ENCODE measurements at places on chromosomes 16 and 17.

GRCh38 chr16:24253192-24253591, 2.9 kb upstream of the CACNG3 start:
- peak; percentile 5 for DNase-seq

GRCh38 chr17:2709183-2709661, 2.3 kb downstream of the CLUH start:
- DNase-seq: no peak

- no peak for DNase-seq
Measured at GRCh38 chr16:4879049-4879448, 31.8 kb downstream of the UBN1 start.

GRCh38 chr16:16778332-16778731, 399.4 kb downstream of the NPIPA7 start:
- DNase-seq: no peak

GRCh38 chr16:53734908-53735307, 31.0 kb downstream of the FTO start:
- no peak for DNase-seq

GRCh38 chr17:68347380-68347779, 56.1 kb downstream of the ARSG start:
- DNase-seq: no peak

DNA sequence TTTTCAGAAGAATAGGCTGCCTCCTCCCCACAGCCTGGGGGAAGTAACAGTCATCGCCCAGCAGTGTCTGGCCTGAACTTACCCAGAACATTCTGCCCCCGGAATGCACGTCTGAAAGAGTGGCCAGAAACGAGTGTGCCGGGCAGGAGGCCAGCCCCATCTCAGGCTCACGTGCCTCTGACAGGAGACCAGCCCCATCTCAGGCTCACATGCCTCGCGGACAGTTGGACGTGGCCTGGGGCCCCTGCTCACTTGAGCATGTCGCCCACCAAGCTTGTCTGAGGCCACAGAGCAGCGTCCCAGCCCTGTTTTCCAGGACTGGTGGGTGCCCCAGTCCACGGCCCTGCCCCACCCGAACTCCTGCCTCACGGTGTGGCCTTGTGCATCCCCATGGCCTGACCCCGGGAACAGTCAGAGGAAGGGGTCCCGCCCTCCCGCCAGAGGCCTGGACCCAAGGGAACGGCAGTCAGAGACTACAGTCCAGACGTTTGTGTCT, 16.3 kb upstream of the CDH15 start:
- peak; percentile 32 for DNase-seq

DNA sequence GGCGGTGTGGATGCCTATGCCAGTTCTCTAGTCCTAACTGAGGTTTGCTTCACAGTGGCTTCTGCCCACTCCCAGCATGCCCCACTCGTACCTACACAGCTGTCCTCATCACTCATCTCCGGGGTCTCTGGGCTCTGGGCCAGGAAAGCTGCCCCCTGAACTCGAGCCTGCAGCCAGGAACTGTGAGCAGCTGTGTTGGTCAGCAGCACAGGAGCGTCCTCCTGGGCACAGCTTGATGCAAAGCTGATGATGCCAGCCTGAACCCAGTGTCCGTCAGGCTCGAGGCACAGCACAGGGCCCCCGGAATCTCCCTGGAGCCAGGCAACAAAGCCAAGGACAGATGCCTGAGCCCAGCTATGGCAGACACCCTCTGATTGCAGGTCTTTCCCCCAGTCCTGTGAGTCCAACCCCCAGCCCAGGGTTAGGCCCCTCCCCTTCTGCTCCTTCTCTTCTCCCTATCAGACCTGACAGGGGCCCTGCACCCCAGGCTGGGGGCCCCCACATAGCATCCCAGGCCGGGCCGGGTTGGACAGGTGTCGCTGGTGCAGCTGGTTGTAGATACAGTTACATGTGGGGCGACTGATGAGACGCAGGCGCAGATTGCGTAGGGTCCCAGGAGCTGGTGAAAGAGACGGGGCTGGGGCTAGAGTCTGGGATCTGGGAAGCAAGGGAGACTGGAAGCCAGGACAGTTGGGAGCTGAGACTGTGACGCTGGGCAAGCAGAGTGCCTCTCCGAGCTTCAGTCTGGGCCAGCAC, 2.7 kb downstream of the PRSS53 start:
- no peak for DNase-seq

DNA sequence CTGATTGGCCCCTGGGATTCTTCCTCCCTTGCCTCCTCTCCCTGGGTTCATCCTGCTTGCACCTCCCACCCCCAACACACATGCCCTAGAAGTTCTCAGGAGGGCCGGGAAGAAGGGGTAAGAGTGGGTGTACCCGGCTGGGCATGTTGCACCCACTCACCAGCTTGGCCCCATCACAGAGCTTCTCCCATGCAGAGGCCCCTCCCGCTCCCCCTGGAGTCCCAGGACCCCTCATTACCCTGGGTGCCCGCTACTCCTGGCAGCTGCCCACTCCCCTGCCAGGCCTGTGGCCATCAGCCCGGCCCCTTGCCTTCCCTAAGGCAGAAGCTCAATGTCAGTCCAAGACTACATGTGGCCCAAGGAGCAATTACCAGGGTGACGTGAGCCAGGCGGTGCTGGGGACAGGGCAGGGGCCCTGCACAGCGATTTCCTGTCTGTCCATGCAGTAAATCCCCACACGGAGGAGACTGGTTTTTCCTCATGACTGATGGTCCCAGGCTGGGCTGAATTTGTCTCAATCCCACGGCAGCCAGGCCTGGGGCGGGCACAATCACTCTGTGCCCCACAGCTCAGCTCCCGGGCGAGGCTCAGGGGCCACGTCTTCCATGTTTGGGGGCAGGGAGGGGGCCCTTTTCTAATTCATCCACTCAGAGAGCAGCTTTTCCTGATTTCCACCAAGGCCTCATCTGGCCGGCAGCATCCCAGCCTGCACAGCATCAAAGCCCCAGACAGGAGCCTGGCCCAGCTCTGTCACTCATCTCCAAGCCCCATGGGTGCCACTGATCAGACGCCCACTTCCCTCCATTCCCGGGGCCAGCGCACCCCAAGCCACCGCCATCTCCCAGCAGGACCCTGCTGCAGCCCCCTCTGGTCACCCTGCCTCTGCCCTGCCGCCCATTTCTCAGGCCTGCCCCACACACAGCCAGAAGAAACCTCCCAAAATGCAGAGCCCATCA, 234.7 kb downstream of the KATNIP start:
- DNase-seq: no peak

DNA sequence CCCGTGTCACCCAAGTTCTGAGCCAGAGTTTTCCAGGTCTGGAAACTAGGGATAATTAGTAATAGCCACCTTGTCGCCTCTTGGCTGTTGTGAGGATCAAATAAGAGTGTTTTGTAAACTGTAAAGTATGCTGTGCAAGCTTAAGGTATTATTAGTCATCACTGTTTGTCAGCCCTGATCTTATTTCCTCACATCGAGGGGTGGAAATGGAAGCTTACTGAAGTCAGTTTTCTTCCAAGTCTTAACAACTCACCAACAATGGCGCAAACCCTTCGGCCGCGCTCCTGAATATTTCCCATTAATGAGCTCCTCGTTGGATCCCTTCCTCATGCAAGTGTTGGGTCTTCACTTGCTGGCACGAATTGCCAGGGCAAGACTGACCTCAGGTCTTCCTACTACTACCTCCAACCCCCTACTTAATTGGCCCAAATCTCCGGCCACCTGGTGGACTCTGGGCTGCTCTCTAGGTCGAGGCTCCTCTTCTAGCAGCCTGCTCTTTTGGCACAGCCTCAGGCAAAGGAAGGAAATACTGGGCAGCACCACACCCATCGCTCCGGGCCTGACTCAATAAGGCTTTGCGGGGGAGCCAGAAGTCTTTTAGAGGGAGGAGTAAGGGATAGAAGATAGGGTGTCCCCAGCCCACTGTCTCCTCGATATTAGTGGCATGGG, 885 bp upstream of the SLC35B1 start:
- no peak for DNase-seq

GRCh38 chr17:78896091-78896833, 6.7 kb downstream of the CEP295NL start:
- DNase-seq: no peak

DNA sequence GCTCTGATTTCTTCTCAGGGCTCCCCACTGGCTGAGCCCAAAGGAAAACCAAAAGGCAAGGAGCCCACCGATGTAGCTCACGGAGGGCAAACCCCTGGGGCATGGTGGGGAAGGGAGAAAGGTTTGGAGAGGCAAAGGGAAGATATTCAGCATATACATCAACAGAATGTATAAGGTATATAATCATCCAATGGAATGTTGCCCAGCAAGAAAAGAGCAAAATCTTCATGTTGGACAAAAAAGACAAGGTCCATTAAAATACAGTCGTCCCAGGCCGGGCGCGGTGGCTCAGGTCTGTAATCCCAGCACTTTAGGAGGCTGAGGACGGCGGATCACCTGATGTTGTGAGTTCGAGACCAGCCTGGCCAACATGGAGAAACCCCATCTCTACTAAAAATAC, 1.6 kb downstream of the CPPED1 start:
- DNase-seq: peak; percentile 9

GRCh38 chr17:67575325-67575724, 142.4 kb upstream of the NOL11 start:
- no peak for DNase-seq

GRCh38 chr16:30179931-30180330, 3.5 kb upstream of the CORO1A start:
- no peak for DNase-seq

GRCh38 chr16:15829460-15829859, 27.4 kb downstream of the MYH11 start:
- peak; percentile 38 for DNase-seq

GRCh38 chr16:84179612-84180320, 7.1 kb downstream of the TAF1C start:
- DNase-seq: no peak
